Chondrocyte (in vitro differentiated cells): ENCODE measurements at places on chromosomes 7 and 10.

- DNase-seq: no peak
These were observed 24.0 kb downstream of the KIAA1549 start for GRCh38 chr7:138957217-138957616.

DNA sequence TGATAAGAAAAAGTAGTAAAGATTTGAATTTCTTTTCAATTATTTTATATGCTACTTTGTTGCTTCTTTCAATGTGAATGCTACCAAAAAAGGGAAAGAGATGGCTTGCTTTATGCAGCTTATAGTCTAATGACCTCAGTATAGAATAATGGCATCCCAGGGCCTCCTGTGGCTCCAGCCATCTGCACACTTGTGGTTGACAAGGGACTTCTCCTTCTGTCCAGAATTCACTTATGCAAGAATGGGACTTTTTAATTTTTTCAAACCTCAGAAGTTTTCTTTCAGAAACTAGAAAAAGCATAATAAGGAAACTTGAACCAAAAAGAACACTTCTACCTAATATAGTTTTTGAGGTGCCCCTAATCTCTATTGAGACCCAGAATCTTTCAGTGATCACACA is 310.9 kb downstream of the CTNNA3 start:
- no peak for DNase-seq

DNA sequence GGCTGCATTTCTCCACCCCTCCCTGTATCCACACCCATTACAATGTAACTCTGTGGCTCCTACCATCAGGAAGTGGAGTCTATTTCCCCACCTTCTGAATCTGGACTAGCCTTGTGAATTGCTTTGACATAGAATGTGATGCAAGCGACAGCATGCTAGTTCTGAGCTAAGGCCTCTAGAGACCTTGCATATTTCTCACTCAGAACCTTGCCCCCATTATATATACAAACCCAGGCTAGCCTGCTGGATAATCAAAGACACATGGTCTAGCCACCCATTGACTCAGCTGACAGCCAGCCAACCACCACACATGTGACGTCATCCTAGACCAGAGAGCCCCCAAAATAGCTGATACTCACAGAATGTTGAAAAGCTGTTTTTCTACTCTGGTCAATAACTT is 77.9 kb downstream of the CCDC71L start:
- DNase-seq: no peak

DNA sequence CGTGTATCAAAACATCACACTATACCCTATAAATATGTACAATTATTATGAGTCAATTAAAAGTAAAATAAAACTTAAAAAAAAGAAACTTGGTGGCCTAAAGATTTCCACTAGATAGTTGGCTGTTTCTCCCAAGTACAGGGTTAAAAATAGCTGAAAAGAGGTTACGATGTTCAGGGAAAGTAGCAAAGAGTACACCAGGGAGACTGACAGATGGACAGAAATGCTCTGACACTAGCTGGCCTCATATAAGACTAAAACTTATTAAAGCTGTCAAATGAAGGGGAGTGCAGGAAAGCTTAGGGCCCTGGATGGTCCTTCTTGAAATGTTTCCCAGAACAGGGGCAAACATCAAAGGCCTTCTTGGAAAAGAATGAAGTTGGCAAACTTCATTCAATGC is 51.3 kb downstream of the TCAF1 start:
- DNase-seq: no peak

DNA sequence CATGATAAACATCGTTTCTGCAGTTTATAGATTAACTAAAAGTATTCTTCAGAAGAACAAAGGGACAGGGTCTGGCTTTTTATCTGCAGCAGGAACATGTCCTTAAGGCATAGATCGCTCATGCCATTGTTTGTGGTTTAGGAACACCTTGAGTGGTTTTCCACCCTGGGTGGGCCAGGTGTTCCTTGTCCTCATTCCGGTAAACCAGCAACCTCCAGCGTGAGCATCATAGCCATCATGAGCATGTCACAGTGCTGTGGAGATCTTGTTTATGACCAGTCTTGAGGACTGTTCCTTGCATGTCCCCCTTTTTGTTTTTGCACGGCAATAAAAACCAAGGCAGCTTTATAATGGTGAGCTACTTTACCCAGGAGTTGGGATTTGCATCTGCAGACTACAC is 33.9 kb downstream of the STOX1 start:
- no peak for DNase-seq

DNA sequence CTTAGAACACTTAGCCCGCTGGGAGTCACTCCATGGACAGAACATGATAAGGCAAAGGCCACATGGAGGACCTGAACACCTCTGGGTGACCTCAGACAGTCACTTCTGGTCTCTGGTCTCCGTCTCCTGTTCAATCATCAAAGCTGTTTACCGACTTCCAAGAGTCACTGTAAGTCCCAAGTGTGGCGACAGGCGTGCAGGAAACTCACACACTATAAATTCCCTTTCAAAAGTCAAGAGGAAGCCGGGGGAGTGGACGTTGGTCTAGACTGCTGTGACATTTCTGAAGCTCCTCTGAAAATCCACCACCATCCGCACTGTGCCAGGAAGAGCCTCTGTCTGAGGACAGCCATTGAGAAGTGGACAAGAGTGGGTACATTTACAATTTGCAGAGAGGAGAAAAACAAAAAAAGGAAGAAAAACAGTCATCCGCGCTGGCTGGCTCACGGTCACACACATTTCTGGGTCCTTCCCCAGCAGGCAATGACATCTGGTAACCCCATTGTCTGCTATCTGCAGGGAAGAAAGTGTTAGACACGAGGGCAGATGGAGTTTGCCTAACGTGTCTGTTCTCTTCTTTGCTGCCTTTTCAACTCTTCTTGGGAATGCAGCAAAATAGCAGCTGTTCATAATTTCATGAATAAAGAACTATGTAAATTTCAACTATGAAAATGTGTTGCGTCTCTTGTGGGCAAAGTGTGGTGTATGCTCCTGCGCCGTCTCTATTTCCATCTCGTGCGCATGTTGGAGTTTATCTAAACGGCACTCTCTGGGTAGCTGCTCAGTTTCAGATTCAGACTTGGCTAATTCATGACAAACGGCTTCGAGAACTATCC is 32.9 kb upstream of the CUX1 start:
- DNase-seq: no peak

DNA sequence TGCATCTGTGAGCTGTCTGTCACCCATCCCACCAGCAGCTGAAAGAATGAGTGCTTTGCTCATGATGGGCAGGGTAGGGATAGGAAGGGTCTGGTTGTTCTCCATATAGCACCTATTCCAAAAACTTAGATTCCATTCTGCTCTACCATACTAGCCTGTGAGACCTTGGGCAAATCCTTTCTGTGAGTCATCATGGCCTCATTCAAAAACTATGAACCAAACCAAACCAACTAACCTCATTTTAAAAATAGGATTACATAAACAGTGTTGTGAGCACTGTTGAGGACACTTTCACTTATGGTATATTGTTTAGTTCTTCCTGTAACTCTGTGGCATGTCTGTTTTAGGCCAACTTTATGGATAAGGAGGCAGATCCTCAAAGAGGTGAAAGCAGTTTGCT is 30.9 kb upstream of the STEAP4 start:
- no peak for DNase-seq

DNA sequence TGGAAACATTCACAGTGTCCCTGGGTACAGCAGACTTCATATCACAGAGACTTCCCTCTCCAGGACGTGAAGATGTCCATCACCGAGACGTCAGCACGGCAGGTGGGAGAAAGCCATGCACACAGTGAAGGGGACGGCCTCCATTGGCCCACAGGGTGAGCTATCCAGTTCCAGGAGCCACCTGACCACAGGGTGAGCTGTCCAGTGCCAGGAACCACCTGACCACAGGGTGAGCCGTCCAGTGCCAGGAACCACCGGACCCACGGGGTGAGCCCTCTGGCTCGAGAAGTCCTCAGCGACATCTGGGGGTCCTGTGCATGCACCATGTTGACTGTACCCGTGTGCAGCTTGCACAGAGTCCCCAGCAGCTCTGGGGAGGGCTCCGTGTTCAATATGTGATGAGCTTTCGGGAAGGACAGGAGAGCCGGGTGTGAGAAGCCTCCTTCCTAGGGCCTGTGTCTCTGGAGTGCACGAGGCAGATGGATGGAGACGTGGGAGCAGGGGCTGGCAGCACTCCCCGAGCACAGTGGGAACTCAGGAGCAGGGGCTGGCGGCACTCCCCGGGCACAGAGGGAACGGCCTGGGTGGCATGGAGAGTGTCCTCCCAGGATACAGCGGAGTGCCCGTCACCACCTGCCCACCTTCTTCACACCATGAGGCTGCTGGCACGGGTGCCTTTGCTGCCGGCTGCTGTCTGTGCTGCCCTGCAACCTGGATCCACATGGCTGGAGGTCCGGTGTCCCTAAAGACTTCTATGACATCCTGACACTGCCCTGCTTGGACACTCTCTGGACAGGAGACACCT is 616.2 kb downstream of the DNAJB6 start:
- DNase-seq: peak; percentile 87

DNA sequence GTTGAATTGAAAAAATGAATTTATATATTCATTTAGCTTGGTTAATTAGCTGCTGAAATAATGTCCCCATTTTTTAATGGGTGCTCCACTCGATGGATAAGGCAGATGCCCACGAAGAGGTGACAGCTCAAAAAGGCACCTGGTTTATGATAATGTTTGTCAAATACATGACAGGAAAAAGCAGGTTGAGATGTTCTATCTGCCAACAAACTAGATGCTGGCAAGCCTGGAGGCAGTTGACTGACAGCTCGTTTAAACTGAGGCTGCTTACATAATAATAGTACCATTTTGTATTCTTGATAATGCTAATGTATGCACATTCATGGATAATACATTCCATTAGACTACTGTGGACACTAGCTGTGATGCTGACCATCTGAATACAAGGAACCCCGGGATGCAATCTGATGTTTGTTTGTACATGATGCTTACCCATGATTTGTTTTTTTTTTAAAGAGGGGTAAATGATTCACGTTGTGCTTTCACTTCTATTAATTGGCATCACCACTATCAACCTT is 69.0 kb upstream of the GPR158 start:
- no peak for DNase-seq

- DNase-seq: no peak
These were observed 68.3 kb downstream of the ITGB1 start for GRCh38 chr10:32889631-32890212.

GRCh38 chr10:129404091-129404490 is 63.0 kb upstream of the MGMT start:
- DNase-seq: no peak

DNA sequence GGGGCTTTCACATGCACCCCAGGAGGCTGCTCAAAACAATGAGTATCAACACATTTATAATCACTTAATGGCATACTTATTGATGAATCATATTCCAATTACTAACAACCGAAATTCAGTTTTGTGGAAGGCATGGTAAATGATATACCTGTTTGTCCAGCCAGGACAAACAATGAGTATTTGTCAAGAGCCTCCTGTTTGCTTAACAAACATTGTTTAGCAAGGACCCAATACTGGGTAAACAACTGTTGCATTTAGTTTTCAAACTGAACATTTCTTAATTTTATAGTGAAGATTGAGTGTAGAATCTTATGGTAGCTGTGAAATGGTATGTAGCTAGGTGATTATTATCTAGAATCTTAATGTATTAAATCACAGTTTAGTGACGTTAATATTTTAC is 473.7 kb downstream of the ATRNL1 start:
- no peak for DNase-seq

DNA sequence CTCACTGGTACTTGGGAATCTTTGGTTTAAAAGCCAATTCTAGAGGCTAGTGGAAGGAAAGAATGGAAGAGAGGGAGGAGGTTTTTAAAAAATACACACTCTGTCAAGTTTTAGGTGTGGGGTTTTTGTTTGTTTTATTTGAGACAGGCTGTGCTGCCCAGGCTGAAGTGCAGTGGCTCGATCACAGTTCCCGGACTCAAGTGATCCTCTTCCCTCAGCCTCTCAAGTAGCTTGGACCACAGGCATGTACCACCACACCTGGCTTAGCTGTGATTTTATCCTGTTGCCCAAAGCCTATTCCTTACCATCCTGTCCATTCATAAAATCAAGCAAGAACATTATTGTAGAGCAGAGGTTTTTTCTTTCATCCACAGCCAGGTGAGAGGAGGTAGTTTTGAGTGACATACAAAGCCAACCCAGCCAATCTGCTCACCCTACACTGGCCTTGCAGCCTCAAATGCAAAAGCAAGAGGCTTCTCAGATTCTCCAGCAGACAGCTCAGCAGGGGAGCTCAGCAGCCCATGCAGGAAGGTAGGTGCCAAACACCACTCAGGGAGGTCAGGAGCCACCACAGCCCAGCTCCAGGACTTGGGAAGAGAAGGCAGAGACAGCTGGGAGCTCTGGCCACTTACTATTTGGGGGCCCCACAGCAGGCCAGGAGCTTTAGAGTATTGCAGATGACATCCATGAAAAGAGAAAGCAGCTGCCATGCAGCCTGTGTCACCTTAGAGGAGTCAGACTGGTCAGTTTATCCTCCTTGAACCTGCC is 65.8 kb downstream of the TMEM209 start:
- DNase-seq: no peak

- DNase-seq: no peak
These were observed 22.1 kb upstream of the GLCCI1 start for GRCh38 chr7:7946486-7946885.

DNA sequence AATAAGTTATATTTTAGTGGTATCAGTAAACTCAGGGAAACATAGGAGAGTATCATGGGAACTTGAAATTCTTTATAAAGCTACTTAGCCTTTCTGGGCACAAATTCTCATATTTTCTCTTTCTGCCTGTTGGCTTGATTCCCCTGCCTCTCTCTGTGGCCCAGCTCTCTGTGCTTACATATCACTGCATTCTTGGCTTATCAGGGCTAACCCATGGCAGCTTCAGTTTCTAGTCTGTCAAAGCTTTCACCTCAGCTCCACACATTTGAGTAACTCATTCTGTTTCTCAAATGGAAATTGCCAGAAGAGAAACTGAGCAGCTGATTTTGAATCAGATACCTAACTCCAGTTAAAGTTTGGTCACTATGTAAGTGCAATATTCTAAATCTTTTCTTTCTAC is 713.1 kb downstream of the DNAJB9 start:
- no peak for DNase-seq

- no peak for DNase-seq
These were observed 20.2 kb downstream of the OGDH start for GRCh38 chr7:44626620-44627019.

GRCh38 chr10:115417585-115418265 is 324.6 kb downstream of the ATRNL1 start:
- DNase-seq: no peak

- no peak for DNase-seq
These were observed 107.3 kb upstream of the EFCAB10 start for GRCh38 chr7:105688617-105689016.

GRCh38 chr10:78764436-78764835 is 304.3 kb upstream of the ZMIZ1 start:
- DNase-seq: no peak

GRCh38 chr7:135236727-135237126 is 3.1 kb downstream of the STRA8 start:
- DNase-seq: no peak

DNA sequence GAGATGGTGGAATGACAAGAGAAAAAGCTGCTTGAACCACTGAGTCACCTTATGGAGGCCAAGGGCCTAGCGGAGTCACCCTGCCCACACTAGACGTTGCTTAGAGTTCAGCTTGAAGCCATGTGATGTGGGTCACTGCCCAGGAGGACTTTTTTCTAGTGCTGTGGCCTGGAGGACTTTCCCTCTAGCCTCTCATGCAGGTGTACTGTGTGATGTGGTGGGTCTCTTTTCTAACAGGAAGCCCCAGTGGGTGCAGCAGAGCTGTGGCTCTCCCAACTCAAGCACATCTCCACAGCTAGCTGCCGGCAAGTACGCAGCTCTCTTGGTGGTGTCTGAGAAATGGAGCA is 13.6 kb downstream of the POR start:
- no peak for DNase-seq
